Dorsolateral prefrontal cortex (tissue), 122 donors: ENCODE measurements at places on chromosomes 11 and 22.

GRCh38 chr11:127000291-127000968 is at the start of gene KIRREL3:
TSS of gene KIRREL3 (minus strand) at chr11:127000770.
- DNase-seq, result peak; percentile 81

- DNase-seq, result no peak
These were observed 134.1 kb downstream of the UVRAG start for GRCh38 chr11:75949023-75949672.

- no peak for DNase-seq
These were observed 12.6 kb upstream of the WDR74 start for GRCh38 chr11:62851807-62852522.

DNA sequence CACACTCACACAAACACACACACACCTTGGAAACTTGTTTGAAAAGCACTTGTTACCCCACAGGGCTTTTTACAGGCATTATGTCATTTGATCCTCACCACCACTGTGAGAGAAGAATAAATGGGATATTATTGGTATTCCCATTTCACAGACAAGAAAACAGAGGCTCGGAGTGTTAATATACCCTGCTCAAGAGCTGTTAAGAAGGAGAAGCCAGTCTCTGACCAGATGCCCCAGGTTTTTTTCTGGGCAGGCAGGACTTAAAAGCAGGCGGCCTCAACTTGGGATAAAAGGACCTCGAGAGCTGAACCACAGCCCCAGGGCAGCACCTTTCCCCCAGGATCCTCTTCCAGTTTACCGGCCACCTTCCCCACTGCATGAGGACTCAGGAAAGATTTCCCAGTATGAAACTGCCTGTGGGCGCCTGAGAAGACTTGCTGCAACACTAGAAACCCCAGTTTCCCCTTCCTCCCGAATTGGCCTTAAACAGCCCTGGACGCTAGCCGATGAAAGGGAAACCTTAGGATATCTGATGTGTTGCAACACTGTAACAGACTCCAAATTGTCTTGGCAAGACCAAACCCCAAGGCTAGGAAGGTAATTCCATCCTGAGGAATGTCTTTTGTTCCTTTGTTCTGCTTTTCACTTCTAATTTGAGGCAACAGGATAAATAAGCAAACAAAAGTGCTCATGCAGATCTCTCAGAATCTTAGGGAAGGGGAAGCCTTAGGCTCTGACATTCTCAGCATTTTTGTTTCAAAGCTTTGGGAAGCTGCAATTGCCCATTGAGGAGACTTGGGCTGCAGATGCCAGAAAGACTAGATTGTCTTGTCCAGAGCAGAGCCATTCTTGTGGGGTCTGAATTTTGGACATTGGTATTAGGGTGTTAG is 173.5 kb downstream of the TRIM29 start:
- no peak for DNase-seq

GRCh38 chr11:115926138-115926537 is 421.9 kb upstream of the CADM1 start:
- no peak for DNase-seq

DNA sequence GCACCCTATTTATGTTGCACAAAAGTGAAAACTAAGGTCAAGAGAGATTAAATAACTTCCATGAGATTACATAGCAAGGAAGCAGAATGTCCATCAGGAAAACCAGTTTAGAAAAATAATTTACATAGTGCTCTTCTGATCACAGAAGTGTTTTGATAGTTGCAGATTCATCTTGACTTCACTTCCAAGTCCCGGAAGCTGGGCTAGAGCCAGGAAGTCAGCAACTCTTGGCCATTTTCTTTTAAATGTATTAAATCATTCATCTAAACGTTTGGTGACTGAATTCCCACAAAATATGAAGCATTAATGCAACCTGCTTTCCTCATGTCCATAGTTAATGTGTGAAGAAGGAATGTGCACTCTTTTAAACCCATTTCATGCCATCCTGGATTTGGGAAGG is 29.7 kb downstream of the APLP2 start:
- DNase-seq, result no peak

GRCh38 chr22:22698263-22698750 is 53.9 kb downstream of the GGTLC2 start:
- no peak for DNase-seq

DNA sequence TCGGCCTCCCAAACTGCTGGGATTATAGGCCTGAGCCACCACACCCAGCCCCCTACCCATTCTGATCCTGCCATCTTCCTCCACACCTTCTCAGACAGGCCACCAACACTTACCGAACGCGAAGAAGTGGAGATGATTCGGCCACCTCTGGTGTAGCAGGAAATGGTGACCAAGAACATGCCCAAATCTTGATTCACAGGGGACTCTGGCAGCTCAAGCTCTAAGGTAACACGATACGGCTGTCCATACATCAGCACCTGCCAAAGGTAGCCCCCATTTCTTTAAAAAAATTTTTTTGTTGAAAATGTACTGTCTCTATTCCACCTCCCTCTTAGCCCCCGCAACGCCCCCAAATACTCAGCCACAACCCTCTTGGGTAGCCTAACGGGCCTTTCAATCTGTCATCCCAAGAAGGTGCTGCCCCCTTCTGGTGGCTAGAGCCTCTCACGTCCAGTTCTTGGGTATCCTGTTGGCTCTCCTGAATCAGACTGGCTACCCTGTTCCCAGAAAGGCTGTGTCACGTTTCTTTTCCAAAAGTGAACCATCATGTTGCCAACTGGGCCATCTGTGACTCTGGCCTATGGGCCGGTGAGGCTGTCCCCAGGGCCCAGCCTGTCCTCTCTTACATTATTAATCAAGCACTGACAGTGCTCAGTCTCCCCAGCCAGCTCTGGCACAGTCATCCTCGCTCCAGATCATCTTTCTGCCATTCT is 5.3 kb upstream of the LRRN4CL start:
- DNase-seq, result peak; percentile 54

DNA sequence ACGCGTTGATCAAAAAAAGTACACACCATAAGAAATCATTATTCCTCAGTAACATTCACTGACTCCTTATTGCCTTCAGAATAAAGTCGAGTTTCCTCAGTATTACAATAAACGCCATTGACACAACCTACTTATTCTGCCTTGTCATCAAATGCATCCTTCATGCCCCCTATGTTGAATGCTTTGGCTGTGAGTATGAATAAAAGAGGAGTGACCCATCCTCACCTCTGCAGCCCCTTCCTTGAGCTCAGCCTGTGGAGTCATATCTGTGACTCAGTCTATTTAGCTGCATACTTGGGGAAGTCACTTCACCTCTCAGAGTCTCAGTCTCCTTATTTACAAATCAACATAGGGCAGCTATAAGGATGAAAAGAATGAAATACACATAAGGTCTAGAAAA is 65.1 kb downstream of the USP35 start:
- DNase-seq, result no peak

DNA sequence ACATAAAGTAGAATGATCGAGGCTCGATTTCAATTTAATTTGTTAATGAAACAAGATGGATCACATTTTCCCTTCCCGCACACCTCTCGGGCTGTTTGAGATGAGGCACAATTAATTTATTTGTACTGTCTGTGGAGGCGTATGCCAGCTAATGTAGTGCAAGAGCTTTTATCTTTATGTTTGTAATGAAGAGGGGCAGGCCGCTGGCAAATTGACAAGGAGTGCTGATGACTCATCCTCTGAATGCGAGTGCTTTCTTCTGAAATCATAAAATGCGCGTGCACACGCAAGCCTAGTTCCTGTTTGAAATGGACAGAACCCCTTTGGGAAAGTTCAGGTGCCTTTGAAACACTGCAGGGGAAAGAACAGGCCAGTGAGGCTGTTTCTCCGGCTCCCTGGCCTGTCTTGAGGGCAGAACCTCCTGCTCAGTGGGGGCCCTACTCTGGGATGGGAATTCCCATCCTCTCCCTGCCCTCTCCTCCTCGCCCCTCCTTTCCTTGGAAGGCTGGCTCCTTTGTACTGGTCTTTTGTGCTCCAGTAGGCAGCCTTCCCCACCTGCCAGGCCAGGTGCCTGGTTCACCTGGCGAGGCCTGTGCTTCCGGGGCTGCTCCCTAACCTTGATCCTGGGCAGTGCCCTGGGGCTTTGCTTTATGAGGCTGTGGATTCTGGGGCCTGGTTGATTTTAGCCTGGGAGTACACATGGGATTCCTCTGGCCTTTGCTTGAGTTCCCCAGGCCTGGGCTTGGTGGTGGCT is 50.3 kb downstream of the TEAD1 start:
- no peak for DNase-seq

DNA sequence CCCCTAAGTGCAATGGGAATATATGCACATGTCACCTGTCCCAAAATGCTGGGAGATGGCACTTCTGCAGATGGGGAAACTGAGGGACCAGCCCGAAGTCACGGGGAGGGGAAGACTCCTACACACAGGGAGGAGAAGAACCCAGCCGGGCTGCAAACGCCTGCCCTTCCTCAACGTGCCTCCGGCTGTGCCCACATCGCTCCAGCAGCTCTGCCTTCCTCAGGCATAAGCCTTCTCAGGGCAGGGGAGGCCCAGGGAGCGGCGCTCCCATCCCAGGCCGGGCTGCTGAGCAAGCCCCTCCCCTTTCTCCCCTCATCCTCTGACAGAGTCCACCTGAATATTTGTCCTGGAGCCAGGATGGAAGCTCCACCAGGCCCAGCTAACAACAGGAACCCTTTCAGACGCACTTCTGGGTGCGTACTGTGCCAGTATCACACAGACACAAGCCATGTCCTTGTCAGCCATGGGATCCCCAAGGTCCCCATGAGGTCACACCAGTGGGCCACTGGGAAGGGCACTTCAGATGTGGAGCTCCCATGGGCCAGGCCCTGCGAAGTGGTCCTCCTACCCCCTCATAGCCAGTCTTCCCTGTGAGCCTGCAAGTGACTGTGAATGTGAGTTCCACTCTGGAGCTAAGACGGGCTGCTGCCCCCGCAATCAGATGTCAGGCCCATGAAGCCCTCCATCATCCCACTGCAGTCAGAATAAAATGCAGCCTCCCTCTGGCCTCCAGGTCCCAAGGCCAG is 2.5 kb upstream of the CD81 start:
- no peak for DNase-seq

- no peak for DNase-seq
These were observed 839 bp downstream of the CBY1 start for GRCh38 chr22:38657045-38657909.

DNA sequence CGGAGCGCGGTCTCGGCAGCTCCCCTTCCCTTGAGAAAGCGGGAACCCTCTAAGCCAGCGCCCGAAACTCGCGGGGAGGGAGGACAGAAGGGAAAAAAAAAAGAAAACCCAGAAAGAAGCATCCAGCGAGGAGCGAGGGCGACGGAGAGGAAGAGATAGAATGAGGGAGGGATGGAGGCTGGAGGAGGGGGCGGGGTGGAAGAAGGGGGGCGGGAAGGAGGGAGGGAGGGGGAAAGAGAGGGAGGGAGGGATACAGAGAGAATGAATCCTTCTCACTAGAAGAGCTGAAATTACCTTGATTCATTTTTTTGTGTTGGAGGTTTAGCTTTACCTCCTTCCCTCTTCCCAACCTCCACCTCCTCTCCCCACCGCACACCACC is 19.3 kb upstream of the BDNF start:
- DNase-seq, result no peak

DNA sequence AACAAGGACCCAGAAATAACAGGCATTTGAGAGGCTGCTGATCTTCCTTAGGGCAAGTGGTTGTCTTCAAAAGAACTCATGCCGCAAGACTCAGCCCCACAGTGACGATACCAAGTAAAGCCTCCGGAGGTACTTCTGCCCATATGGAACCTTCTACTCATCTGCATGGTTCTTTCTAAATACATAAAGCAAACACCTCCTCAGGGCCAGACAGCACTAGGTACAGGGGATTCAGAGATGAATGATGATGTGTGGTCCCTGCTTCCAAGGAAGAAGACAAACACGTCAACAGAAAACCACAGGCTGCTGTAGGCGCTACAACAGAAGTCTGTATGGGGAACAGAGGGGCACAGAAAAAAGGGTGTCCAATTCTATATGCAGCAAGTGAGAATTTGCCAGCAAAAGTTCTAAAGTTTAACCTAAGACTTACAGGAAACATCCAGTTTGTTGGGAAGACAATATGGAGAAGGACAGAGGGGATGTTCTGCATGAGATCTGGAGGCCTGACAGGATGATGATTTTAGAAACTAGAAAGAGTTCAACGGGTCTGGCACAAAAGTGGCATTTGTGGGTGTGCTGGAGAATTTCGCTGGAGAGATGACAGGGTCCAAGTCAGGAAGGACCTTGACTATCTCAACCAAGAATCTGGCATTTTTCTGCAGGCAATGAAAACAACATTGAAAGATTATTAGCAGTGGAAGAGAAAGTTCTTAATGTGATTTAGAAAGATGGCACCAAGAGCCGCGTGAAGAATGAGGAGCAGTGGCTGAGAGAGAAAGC is 23.7 kb downstream of the JAML start:
- no peak for DNase-seq

- DNase-seq, result no peak
These were observed 138.9 kb downstream of the LUZP2 start for GRCh38 chr11:24635588-24636290.

DNA sequence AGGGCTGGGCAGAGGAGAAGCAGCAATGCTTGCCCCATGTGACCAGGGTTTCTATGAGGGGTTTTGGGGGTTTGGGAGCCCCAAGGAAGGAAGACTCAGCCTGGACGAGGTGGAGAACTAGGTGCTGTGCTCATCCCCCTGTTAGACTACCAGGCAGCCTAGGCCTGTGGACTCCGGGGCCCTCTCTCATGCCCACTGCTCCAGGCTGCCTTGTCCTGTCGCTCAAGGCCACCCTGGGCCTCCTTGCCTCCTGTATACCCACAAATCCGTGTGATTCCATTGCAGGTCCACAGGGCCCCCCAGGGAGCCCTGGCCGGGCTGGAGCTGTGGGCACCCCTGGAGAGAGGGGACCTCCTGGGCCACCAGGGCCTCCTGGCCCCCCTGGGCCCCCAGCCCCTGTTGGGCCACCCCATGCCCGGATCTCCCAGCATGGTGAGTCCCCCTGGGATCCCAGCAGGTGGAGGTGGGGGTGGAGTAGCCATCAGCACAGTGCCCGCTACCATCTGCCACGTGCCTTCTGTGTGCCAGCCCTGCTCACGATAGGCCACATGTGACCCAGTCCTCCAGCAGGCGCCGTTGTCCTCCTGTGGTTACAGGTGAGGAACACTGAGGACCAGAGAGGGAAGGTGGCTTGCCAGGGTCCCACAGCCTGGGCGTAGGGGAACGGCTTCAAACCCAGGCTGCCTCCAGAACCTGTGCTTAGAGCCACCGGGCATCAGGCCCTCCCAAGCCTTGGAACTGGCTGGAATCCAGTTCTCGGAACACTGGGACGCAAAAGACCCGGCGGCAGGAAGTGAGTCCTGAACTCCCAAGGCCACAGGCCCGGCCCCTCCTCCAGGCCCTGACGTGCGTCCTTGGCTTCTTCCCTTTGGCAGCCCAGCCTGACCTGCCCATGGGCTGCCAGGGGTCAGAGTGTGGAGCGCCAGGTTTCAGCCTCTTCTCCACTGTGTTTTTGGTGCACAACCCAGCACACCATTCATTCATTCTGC is 26.6 kb downstream of the EMID1 start:
- DNase-seq, result no peak
